ENCODE measurements at places on chromosomes 2 and 18.

GRCh38 chr2:232231554-232231953 lies 147.0 kb upstream of the ALPP start:
- DNase-seq = no peak

GRCh38 chr2:222303828-222304736 lies 5.3 kb upstream of the PAX3 start:
- no peak for DNase-seq

GRCh38 chr18:49101236-49101635 lies 150.5 kb upstream of the SMAD7 start:
- DNase-seq = no peak

DNA sequence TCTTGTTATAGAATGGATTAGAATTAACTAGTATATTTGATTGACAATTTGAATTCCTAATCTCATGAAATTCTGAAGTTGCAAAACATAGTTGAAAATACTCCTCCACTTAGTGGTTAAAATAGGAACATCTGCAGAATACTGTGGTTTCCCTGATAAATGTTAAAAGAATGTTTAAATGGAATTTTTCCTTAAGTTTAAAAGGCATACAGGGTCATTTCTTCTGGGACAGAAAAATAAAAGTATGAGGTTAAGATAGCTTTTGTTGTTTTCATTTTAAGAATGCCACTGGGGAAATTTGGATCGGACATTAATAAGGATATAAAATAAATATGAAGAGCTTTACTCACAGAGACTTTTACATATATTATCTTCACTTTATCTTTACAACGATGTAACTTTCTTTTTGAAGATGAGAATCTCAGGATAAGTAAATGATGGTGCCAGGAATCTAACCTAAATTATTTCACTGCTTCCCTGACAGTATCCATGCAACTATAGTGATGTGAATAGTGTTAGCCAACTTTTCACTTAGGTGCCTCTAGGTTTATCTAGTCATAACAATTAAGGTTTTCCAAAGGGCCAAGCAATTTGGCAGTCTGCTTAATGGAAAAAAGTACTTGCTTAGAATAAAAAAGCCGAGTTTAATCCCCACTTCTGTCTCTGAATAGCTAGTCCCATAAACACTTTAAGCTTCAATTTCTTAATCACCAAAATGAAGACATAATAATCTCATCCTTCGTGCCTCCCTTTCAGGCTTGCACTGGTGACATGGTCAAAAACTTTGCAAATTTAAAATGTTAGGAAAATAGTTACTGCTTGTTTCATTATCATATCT lies 151.8 kb upstream of the STK17B start:
- peak; percentile 77 for DNase-seq

GRCh38 chr18:56197241-56197859 lies 441.0 kb downstream of the TXNL1 start:
- no peak for DNase-seq

DNA sequence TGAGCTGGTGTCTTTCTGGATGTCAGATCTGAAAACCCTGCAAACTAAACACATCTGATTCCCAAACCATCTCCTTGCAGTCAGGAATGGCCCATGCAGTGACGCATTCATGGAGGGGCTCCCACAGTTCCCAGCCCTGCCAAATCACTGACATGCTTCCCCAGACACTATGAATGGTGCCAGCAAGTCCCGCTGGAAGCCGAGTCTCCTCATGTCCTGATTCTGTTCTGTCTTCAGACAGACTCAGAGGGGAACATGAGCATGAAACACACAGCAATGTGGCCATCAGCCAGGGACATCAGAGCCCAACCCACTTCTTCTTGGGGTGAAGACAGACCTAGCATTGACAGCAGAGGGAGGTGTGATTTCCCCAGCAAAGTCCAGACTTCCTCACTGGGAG lies 83.7 kb downstream of the TTC32 start:
- no peak for DNase-seq

GRCh38 chr2:25294573-25295462 lies 46.9 kb downstream of the DNMT3A start:
- DNase-seq = no peak

GRCh38 chr18:65239787-65240186 lies 511.0 kb upstream of the CDH7 start:
- DNase-seq = peak; percentile 3

DNA sequence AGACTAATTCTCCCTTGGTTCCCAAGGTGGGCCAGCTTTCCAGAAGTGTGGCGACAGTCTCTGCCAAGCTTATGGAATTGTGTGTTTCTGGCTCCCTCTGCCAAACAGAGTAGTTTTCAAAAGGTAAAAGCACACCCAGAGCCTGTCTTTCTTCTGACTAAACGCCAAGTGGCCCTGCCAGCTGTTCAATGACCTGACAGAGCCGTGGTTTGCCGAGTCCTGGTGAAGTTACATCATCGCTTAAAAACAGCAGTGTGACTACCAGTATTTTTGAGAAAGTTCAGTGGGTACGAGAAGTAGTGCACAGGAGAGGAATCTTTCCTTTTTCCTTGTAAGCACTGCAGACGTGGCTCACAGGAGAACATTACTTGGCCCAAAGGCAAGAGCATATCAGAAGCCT lies 1.9 kb downstream of the PER2 start:
- peak; percentile 55 for DNase-seq

GRCh38 chr2:88131201-88131998 lies 3.5 kb upstream of the FABP1 start:
- no peak for DNase-seq

DNA sequence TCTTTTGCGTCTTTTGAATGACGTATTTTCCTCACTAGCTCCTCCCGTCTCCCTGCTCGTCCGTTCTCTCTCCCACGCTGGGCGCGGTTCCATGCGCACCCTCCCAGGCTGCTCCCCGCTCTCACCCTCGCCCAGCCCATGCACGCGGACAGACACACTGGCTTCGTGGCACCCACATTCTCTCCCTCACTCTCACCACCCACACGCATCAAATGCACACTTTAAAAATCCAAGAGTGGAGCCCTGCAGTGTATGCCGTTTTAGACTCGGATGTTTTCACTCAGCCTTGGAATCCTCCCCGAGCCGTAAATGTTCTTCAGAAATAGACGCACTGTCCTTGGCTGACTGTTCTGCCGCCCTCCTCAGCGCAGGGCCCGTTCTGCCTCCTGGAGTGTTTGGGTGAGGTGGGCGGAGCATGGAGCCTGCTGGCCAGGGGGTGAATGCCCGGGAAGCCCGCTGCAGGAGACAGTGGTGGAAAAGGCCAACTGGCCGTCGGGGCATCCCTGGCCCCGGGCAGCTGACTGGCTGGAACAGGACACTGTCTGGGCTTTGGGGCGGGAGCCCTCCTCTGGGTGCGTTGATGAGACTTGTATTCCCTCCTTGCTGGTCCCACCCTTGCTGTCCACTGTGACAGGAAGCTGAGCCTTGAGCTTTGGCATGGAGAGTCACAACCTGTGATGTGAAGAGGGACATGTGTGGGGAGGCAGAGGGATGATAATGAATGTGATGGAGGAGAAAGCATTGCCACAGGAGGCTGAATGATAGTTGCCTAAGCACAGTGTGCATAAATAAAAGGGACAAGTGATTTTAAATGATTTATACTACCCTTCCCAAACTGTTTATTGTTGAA lies 35.4 kb upstream of the LYPD6B start:
- DNase-seq = no peak

- DNase-seq = peak; percentile 32
Measured at GRCh38 chr2:187302116-187302515, 145.9 kb downstream of the CALCRL start.

GRCh38 chr2:177190941-177191340 lies 21.7 kb upstream of the HNRNPA3 start:
- DNase-seq = no peak

DNA sequence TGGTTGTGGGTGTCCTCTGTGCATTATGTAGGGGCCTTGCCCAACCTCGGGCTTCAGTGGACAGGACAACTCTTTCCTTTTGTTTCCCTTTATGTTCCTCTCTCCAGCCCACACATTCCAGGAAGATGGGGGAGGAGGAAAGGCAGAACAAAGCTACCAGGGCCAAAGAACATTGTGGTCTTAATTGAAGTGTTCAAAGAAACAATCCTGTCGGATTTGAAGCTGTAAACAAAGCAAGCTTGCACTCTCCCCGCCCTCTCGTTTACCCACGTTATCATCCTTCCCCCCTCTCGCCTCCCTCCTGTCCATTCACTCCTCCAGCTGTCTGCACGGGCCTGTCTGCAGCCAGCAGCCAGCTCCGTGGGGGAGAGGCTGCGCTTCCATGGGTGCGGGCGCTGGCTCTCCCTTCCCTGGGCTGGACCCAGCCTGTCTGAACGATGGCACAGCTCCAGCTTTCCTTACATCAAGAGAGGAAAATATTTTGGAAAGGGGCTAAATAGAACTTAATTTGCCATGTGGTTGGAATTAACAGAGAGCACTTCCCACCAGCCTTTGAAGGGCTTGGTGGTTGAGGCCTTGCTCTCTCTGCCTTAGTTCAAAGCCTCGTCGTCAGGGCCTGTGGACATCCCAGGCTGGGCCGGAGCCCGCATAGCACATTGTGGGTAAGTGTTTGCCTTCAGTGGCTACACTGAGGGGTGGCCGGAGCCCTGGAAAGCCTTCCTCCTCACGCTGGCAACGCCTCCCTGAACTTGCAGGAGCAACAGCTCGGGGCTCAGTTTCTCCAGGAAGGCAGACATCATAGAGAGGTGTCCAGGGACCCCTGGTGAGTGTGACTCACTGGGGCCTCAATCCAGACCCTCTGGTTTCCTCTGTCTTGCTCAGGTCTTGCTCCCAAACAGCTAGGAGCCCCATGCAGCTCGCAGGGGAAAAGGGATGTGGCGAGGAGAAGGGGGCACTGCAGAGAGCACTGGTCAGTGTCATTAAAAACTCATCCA lies 60.6 kb upstream of the HS6ST1 start:
- DNase-seq = peak; percentile 94

DNA sequence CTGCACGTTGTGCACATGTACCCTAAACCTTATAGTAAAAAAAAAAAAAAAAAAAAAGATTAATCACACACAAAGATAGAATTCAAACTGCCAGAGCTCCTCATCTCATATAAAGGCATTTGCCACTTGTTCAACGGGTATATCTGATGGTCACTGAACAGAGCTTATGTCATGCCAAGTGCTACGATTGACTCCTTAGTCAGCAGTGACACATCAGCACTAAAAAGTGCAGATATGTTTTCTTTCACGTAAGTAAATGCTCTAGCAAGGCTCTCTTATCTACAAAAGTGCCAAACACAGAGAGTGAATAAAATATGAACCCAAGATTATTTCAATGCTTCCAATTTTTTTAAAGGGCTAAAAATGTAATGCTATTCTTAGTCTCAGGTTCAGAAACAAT lies 1.1 kb downstream of the LMAN1 start:
- peak; percentile 65 for DNase-seq

DNA sequence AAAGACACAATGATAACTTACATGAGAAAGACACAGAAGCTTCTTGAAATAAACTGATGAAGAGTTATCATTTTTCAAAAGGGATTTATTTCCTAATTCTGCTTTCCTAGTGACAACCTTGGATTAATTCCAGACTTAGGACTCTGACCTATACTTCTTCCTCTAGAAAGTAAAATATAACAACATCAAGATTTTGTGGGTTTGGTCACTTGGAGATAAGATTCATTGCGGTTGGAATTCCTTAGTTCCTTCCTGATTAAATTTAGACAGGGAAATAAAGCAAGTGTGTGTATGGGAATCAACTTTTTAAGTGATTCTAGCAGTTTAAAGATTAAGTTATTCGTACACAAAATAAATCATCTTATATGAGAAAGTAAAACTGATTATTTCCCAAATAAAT lies 208.4 kb upstream of the CCDC150 start:
- peak; percentile 4 for DNase-seq

DNA sequence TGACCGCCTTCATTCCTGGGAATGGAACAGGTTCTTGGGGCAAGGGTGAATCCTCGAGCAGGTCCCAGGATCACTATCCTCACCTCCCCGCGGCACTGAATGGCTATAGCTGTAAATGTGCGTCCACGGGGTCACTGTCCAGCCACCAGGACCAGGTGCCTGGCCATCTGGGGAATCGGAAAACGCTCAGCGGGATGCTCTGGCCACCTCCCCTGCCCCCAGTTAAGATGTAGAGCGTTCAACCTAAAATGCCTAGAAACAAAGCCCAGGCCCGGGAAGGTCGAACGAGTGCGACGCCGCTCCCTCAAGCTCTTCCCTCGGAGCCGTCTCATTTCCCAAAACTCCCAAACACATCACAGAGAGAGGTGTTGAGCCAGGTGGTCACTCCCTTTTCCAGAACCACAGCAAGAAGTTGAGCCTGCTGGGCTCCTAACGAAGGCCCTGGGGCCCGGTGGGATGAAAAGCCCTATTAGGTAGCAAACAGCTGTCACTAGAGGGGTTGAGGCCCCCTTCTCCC lies 795 bp upstream of the CAPN10 start:
- no peak for DNase-seq

GRCh38 chr2:198717451-198717850 lies 740.3 kb downstream of the SATB2 start:
- no peak for DNase-seq

- no peak for DNase-seq
Measured at GRCh38 chr2:6082625-6083018, 390.4 kb downstream of the SOX11 start.

DNA sequence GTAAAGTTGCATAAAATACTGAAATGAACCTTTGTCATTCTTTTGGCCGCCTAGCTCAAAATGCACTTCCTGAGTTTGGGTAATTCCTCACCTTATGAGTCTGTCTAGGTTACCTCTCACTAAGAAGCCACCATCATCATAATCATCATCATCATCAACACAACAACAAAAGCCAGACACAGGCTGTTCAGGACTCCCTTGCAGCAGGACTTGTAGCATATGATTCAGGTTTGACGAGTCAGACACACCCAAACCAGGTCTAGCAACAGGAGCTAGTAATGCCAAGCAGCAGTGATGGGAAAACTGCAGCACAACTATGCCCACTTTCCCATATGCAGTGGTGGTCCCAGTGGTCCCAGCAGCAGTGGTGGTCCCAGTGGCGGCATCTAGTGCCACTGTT lies 2.8 kb upstream of the SGO2 start:
- no peak for DNase-seq

DNA sequence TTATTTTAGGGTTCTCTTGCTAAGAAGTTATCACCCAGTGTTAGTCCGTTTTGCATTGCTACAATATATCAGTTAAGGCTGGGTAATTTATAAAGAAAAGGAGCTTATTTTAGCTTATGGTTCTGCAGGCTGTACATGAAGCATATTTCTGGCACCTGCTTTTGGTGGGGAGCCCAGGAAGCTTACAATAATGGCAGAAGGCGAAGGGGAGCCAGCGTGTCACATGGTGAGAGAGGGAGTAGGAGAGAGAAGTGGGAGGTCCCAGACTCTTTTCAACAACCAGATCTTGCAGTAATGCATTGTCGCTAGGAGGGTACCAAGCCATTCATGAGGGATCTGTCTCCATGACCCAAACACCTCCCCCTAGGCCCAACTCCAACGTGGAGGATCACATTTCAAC lies 688.8 kb upstream of the PIK3C3 start:
- DNase-seq = no peak

- no peak for DNase-seq
Measured at GRCh38 chr2:65498396-65498795, 66.0 kb upstream of the SPRED2 start.

Measured in fibroblast of upper back skin (primary cell).